ENCODE measurements at places on chromosomes 13 and 19. TPM values are rescaled to one million over a fixed set of nuclear protein-coding genes. Genes with fewer than 3 reads are reported as not detected.
A peak's percentile ranks its signal among the peaks of the same experiment; 100 is the strongest.

GRCh38 chr19:42461700-42462324 is 19.1 kb upstream of the CXCL17 start:
- DNase-seq, result no peak

- DNase-seq, result no peak
Observed at GRCh38 chr13:98490195-98490836, 86.6 kb downstream of the STK24 start.

GRCh38 chr19:4654437-4655361 is 15.4 kb downstream of the TNFAIP8L1 start:
- DNase-seq, result peak; percentile 56

C13orf46 gene
- 0.32 TPM for total RNA-seq

- no peak for DNase-seq
Observed at GRCh38 chr13:64256751-64257150, 2841.1 kb upstream of the PCDH20 start.

CYSLTR2 gene
- total RNA-seq, result 9.8 TPM
